Activated CD4-positive, alpha-beta T cell treated with anti-CD3 and anti-CD28 coated beads, Interleukin-2, amount 50 U/mL, for 16 hours (primary cell): ENCODE measurements at places on chromosomes 16 and 17.

GRCh38 chr16:11133344-11133943 is 122.6 kb downstream of the SOCS1 start:
- DNase-seq: no peak

DNA sequence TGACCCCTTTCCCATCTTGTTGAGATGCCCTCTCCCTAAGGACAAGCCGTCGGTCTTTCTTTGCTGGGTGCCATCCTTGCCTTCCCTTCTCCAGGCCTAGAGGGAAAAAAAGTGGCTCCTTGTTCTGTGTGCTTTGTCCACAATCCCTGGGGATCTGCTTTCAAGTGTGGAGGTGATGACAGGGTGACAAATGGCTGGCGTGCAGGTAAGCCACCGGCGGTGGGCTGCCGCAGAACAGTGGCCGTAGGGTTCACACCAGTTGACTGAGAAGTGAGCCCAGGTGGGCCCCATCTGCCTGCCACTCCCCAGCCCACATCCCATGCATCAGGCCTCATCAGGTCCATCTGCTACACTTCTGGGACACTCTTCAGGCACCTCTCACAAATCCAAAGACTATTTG is 11.4 kb upstream of the CALB2 start:
- DNase-seq: no peak

GRCh38 chr17:78751447-78752161 is 30.5 kb downstream of the CYTH1 start:
- no peak for DNase-seq

DNA sequence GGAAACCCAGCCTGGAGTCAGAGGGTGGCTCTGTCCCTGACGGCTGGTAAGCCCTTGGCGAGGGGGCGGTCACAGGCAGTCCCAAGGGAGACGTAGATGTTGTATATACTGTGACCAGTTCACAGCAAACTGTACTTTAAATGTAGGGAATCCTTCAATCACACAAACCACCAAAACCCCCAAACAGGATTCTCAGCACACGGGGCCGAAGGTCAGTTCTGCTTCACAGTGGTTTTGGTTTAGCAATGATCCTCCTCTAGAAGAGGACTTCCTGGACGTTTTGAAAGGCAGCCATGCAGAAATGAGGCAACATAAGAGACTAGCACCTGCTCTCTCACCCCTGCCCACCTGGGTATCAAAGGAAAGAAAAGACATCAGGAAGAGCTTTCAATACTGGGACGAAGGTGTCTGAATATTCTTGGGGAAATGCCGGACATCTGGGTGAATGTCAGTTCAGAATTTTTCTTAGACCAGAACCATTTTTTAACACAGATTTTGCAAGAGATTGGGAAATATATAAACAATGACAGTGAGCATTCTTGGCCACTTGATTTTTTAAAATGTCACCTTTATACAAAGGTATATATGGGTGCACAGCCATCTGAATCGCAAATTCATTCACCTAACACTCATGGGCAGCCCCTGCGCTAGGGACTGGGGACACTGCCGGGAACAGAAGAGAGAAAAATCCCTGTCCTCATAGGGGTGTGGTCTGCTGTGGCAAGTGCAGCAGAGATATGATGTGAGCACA is 74.2 kb downstream of the CRISPLD2 start:
- no peak for DNase-seq

- DNase-seq: peak; percentile 20
Observed at GRCh38 chr17:39069114-39069756, 82.2 kb downstream of the PLXDC1 start.
